CD4-positive, alpha-beta memory T cell (primary cell): ENCODE measurements at places on chromosomes 4 and X. TPM values are rescaled to one million over a fixed set of nuclear protein-coding genes. Genes with fewer than 3 reads are reported as not detected.

DNA sequence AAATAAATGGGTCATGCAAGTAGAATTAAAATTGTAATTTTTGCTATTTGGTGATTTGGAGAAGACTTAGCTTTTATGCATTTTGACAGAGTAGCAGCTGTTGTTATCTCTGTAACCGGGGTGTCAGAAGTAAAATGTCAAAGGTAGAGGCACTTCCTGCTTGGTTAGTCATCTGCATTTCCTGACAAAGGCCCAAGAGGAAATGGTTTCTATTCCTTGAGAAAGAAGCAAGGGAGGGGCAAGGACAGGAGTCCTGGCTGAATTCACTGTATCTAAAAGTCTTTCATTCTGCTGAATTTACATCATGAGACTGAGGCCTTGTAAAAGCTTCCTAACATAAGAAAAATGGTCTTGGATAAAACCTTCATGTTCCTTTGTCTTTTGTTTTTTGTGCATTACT is 550.9 kb upstream of the BOD1L1 start:
- no peaks in the 10 kb centered on the region for H3K27me3 ChIP-seq
- H3K4me1 ChIP-seq = peaks cover 13% of the 10 kb centered on the region

GRCh38 chr4:172489861-172490260 is 676.7 kb downstream of the GALNTL6 start:
- H3K27me3 ChIP-seq = no peaks in the 10 kb centered on the region
- no peak overlapping the region for H3K27ac ChIP-seq
- DNase-seq = no peak
- no peaks in the 10 kb centered on the region for H3K4me1 ChIP-seq

GRCh38 chrX:109312757-109313156 is 169.1 kb downstream of the GUCY2F start:
- H3K4me3 ChIP-seq = no peak overlapping the region
- no peaks in the 10 kb centered on the region for H3K36me3 ChIP-seq
- no peaks in the 10 kb centered on the region for H3K27me3 ChIP-seq
- H3K27ac ChIP-seq = no peak overlapping the region
- no peaks in the 10 kb centered on the region for H3K4me1 ChIP-seq

- DNase-seq = no peak
- no peak overlapping the region for H3K4me3 ChIP-seq
- H3K27ac ChIP-seq = no peak overlapping the region
- no peaks in the 10 kb centered on the region for H3K36me3 ChIP-seq
Observed at GRCh38 chr4:156672492-156673305, 298.9 kb downstream of the PDGFC start.

AMTN gene
- not detected for total RNA-seq

EPHA5 gene
- total RNA-seq = not detected

AREG gene
- total RNA-seq = 0.44 TPM

LRAT gene
- total RNA-seq = not detected
